ENCODE measurements at places on chromosomes 3 and 15. TPM values are rescaled to one million over a fixed set of nuclear protein-coding genes. Genes with fewer than 3 reads are reported as not detected.

GRCh38 chr3:152197451-152197850 is 71.3 kb upstream of the MBNL1 start:
- DNase-seq, result no peak

- DNase-seq, result no peak
Measured at GRCh38 chr3:163821841-163822240, 1256.5 kb downstream of the SI start.

- no peak for DNase-seq
Measured at GRCh38 chr15:90138071-90138833, 36.0 kb upstream of the IDH2 start.

- DNase-seq, result no peak
Measured at GRCh38 chr15:40290918-40291574, 8.2 kb upstream of the ANKRD63 start.

- no peak for DNase-seq
Measured at GRCh38 chr3:43766672-43767465, 76.1 kb downstream of the ABHD5 start.

DNA sequence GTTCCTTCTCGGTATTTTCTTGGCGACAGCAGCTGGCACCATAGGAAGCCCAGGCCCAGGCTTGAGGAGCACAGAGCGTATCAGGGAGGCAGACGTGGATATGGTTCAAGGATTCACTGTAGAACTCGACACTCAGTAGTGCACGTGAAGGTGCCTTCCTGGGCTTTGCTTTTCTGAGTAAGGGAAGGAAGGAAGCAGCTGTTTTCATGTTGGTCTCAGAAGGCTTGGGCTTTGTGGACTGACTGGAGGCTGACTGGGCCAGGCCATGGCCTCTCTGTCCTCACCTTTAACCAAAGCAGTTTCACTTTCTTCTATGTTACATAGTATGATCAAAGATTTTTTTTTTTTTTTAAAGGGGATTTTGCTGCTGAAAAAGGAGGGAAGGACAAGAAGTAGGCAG is 6.9 kb upstream of the GHRL start:
- DNase-seq, result no peak

PTX3 gene
- 1.7 TPM for polyA plus RNA-seq

TRANK1 gene
- polyA plus RNA-seq, result 2.9 TPM

GOLGA6L10 gene
- polyA plus RNA-seq, result 0.91 TPM

LIPC gene
- polyA plus RNA-seq, result not detected

ZNF620 gene
- polyA plus RNA-seq, result 5.1 TPM

GOLGA6D gene
- 0.27 TPM for polyA plus RNA-seq

CEMIP gene
- 0.11 TPM for polyA plus RNA-seq

Data from H1 (cell line).